ENCODE measurements at places on chromosomes 1 and 21. TPM values are rescaled to one million over a fixed set of nuclear protein-coding genes. Genes with fewer than 3 reads are reported as not detected.

The EFNA4 gene
- total RNA-seq, result 3.3 TPM

The INKA2 gene
- 1.1 TPM for total RNA-seq

The ELF3 gene
- 16.2 TPM for total RNA-seq

The KCNE2 gene
- not detected for total RNA-seq

The SPRR2E gene
- not detected for total RNA-seq

The SPRR1A gene
- not detected for total RNA-seq

The LRRC3 gene
- total RNA-seq, result 22.0 TPM

The TINAGL1 gene
- 12.0 TPM for total RNA-seq

The MPC2 gene
- 158 TPM for total RNA-seq

The RPTN gene
- not detected for total RNA-seq

The EXTL1 gene
- total RNA-seq, result not detected

The AMY1C gene
- not detected for total RNA-seq

The LRRC8C gene
- total RNA-seq, result 0.73 TPM

Measured in left lobe of liver (tissue), 2 donors.